Activated CD4-positive, alpha-beta T cell treated with anti-CD3 and anti-CD28 coated beads for 36 hours (primary cell): ENCODE measurements at places on chromosomes 11 and 22.

GRCh38 chr11:75428281-75428724, 4.7 kb downstream of the KLHL35 start:
- peak; percentile 83 for DNase-seq

- DNase-seq = no peak
Measured at GRCh38 chr11:108586600-108586999, 7.0 kb downstream of the EXPH5 start.

DNA sequence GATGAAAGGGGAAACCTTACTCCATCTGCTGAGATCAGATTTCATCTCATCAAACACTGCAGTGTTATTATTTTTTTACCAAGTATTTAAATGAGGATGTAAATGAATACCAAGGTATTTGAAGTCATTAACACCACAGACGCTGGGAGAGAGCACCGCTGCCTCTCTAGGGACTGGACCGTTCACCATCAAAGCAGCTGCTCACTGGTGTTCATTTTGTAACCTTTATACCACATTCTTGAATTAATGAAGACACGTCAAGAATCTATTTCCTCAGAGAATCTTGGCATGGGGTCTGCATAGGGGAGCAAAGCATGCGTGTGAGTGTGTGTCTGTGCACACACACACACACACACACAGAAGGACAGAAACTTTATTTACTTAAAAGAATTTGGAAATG, 15.6 kb downstream of the SIAE start:
- no peak for DNase-seq

DNA sequence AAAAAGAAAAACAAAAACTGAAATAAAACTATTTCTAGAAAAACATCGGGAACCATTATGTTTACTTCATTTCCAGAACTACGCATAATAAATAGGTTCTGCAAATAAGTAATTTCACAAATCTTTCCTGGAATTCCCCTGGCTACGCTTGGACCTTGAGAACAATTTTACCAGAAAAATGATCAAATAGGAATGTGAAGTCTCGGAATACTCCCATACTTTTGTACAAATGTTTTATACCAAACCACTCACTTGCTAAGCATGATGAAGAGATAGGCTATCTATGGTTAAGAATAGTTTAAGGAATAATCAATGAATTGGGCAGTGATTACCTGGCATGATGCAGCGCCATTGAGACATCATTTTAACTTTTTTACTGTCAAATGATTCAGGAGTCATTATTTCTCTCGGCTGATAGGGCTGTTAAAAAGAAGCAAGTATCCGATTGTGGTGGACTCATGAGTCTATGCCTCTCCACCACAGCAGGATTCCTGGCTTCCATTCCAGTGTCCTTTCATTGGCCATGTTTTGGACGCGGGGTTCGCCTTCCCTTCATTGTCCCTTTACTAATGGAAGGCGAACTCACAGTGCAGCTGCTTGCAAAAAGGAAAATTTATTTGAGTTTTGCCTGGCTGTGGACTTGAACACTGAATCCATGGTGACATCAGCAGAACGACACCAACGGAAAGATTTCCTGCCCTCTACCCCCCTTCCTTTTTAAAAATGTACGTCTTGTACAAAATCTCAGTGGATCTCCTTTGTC, 39.9 kb upstream of the BLID start:
- no peak for DNase-seq

DNA sequence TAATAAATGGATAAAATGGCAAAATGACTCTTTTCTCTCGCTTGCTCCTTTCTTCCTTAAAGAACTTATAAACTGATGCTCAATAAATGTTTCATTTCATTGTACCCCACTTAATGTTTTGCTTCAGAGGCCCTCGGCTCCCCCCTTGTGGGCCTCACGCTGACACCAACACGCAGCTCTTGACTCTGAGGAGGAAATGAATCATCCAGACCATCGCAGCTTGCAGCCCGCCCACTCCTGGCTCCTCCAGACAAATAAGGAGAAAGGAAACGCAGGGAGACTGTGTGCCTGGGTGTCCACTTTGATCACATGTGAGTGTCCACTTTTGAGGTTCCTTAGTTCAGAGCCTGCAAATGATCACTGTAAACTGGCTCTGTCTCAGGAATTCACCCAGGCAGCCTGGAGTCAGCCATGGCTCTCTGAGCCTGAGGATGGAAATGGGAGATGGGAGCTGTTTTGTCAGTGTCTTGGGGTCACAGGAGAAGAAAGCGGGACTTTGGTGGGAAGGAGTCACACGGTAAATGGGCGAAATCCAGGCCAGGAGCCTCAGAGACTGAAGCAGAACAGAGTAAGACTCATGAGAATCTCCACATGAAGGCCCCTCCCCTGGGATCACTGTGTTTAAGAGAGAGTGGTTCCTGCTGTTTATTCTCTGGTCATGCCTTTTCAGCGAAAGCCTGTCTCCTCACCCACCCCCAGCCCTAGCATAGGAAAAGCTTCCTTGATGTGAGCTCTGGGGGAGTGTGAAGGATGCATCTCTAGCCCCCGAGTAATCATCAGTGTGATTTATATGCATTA, 96.5 kb downstream of the CWC15 start:
- DNase-seq = peak; percentile 88

- DNase-seq = no peak
Measured at GRCh38 chr11:76604626-76605241, 65.8 kb downstream of the LRRC32 start.
